Naive B cell (primary cell): ENCODE measurements at places on chromosomes 2 and 18.

- peak; percentile 56 for DNase-seq
These were observed 15.4 kb upstream of the RMC1 start for GRCh38 chr18:23487738-23488570.

GRCh38 chr18:48065601-48065995 lies 135.1 kb upstream of the SMAD2 start:
- no peak for DNase-seq

- no peak for DNase-seq
These were observed 38.8 kb downstream of the G6PC2 start for GRCh38 chr2:168939918-168940317.

- DNase-seq = no peak
These were observed 2.1 kb downstream of the GBX2 start for GRCh38 chr2:236165842-236166795.

GRCh38 chr18:48181857-48182256 lies 227.3 kb downstream of the ZBTB7C start:
- DNase-seq = no peak

- DNase-seq = no peak
These were observed 93.3 kb downstream of the HRH4 start for GRCh38 chr18:24553571-24554285.

DNA sequence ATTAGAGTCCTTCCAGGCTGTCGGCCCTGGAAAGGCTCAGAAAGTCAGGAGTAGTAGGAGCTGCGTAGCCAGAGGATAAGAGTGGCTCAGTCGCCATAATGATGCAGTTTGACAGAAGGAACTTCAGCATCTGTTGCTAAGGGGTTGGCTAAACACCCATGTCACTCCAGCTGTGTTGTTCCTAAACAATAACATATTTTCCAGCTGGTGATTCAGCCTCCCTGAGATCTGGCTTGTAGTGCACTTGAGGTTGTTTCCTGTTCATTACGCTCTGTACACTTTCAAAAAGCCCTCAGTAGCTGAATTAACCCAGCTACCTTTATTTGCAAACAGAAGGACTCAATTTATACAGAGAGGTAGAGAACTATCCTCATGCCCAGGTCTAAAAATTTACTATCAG lies 39.7 kb upstream of the EPAS1 start:
- DNase-seq = no peak

DNA sequence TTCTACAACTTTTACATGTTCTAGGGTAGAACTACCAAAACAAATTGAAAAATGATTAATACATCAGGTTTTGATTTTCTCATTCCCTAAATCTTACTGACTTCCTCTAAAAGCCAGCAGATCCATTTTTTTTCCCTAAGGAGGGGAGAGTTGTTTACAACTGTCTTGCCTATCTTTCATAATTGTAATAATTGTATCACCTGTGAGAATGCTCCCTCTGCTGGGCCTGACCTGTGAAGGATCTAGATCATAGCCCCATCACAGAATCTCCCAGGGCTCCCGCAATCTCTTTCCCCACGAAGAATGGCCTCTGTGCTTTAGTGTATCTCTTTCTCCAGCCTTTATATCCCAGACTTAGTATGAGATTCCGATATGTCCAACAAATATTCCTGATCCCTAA lies 9.1 kb downstream of the LOXL3 start:
- DNase-seq = no peak

GRCh38 chr2:175402571-175402970 lies 221.1 kb upstream of the ATP5MC3 start:
- DNase-seq = no peak

- no peak for DNase-seq
These were observed 1.8 kb upstream of the CDH2 start for GRCh38 chr18:28178720-28179119.

DNA sequence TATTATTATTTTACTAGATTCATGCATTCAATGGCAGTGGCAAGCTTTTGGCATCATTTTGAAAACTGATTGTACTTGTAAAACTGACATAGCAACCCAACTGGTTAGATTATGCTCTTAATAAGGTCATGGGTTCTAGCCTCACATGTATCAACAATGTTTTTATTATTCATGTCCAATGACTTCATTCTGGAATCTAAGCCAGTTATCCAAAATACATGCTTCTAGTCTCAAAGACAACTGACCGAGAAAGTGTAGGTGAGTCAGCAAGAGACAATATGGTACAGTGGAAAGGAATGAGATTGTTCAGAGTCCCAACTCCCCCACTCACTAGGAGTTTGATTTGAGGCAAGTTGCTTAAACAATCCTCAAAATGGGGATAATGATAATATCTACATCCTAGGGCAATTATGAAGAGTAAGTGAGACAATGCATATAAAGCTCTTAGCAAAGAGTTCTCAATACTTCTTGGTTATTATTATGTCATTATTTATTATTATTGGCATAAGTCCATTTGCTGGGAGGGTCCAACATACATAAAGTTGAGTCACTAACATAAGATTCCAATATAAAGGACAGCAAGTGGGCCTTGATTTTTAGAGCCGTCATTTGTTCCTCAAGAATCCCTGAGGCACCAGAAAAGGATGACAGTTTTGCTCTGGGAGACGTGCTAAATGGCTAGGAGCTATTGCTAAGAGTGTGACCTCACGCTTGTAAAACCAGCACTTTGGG lies 99.4 kb downstream of the NEB start:
- DNase-seq = no peak

DNA sequence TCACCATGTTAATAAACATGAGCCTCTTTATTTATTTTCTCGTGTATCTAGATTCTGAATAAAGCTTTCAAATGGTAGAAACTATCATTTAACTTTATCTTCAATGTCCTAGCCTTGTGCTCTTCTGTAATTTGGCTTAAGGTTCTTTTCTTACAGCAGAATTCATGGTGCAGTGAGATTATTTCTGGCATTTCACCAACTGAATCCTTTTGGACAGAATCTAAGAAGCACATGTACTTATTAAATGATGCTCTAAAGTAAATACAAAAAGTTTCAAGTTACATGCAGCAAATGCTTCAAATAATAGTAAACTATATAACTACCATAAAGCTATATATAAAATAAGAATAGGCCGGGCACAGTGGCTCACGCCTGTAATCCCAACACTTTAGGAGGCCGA lies 65.9 kb downstream of the AP1S3 start:
- DNase-seq = no peak

- no peak for DNase-seq
These were observed 18.8 kb upstream of the GPR17 start for GRCh38 chr2:127626917-127627739.

DNA sequence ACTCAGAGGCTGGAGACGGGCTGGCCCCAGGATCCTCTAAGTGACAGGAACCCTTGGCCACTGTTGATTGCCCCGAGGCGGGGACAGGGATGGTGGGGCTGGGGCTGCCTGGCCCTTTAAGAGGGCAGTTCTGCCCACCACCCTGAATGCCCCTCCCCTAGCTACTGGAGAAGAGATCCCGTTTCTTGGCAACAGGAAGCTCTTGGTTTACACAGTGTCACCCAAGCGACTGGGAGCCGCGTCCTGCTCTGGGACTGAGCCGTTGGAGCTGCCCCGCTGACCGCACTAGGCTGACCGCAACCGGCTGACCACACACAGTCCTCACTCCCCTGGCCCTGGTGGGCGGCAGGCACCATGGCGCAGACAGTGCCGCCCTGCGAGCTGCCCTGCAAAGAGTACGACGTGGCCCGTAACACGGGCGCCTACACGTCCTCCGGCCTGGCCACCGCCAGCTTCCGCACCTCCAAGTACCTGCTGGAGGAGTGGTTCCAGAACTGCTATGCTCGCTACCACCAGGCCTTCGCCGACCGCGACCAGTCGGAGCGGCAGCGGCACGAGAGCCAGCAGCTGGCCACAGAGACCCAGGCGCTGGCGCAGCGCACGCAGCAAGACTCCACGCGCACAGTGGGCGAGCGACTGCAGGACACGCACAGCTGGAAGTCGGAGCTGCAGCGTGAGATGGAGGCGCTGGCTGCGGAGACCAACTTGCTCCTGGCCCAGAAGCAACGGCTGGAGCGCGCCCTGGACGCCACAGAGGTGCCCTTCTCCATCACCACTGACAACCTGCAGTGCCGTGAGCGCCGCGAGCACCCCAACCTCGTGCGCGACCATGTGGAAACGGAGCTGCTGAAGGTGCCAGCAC lies at the start of gene TEKT4:
Gene TEKT4 (plus strand): TSS at position 205 of the 862 bp plus-strand sequence. CDS start 150 bp downstream, at position 355.
- no peak for DNase-seq

DNA sequence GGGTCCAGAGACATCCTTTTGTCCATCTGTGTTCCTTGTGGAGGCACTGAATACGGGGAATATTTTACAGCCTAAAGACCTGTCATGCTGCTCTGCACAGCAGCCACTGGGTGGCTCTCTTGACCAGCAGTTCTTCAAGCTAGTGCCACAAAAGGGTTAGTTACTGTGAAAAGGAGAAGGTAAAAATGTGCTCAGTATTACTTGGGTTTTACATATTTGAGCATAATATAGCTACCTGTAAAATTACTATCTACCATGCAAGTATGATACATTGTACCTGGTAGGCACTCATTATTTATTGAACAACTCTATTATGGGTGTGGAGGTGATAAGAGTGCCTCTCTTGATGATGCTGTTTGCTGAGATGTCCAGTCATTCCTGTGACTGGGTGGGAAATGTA lies 23.6 kb downstream of the FZD5 start:
- DNase-seq = peak; percentile 46

- DNase-seq = no peak
These were observed 63.8 kb downstream of the SETBP1 start for GRCh38 chr18:44744161-44745121.

DNA sequence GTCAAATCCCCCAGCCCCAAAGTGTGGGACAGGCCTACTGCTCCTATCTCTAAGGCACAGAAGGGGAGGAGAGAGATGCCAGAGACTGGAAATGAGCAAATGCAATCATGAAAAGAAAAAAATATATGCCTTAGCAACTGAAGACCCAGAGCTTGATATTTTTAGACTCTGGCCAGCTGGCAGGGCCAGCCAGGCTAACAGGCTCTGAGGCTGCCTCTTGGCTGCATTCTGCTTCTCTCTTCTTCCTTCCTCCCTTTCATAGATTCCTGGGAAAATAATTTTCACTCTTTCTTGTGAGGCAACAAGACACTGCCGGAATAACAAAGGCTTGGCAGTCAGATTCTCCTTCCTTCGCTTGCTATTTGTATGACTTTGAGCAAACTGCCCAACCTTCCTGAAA lies 209.1 kb downstream of the RAD51AP2 start:
- no peak for DNase-seq

- peak; percentile 11 for DNase-seq
These were observed 458.6 kb downstream of the FBXO15 start for GRCh38 chr18:73688851-73689711.

DNA sequence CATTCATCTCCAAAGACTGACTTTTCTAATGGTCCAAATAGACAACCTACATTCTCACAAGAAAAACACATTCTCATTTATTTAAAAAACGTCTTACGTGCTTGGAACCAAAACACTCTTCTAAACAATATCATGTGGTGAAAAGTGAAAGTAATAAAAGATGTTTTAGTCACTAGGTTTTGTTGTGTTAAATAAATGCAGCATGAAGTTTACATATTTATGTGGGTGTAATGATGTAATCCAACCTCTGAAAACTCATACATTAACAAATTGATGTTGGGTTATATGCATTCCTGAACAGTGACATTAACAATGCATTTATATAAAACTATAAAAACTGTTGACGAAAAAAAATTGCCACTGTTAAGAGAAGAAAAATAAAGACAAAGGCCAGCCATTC lies 55.1 kb upstream of the ACVR2A start:
- no peak for DNase-seq

- no peak for DNase-seq
These were observed 22.4 kb downstream of the NLRC4 start for GRCh38 chr2:32242331-32242730.

GRCh38 chr2:81979086-81979485 lies 1674.5 kb upstream of the LRRTM1 start:
- no peak for DNase-seq

DNA sequence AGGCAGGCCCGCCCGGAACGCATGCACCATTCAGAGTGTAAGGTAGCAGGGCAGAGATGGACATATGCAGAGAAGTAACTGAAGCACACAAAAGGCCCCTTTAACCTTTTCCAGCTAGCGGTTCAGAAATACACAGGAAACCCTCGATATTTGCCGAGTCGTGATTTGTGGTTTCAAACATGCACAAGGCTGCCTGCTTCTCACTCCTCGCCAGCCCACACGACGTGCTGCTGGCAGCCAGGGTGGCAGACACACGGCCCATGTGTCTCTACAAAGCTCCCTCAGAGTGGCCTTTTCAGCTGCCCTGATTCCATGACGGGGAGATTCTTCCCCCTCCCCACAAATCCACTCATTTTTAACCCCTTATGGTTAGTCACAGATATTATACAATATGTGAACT lies 23.6 kb downstream of the ZBTB7C start:
- DNase-seq = no peak

GRCh38 chr18:68466672-68467071 lies 248.2 kb downstream of the TMX3 start:
- DNase-seq = no peak

DNA sequence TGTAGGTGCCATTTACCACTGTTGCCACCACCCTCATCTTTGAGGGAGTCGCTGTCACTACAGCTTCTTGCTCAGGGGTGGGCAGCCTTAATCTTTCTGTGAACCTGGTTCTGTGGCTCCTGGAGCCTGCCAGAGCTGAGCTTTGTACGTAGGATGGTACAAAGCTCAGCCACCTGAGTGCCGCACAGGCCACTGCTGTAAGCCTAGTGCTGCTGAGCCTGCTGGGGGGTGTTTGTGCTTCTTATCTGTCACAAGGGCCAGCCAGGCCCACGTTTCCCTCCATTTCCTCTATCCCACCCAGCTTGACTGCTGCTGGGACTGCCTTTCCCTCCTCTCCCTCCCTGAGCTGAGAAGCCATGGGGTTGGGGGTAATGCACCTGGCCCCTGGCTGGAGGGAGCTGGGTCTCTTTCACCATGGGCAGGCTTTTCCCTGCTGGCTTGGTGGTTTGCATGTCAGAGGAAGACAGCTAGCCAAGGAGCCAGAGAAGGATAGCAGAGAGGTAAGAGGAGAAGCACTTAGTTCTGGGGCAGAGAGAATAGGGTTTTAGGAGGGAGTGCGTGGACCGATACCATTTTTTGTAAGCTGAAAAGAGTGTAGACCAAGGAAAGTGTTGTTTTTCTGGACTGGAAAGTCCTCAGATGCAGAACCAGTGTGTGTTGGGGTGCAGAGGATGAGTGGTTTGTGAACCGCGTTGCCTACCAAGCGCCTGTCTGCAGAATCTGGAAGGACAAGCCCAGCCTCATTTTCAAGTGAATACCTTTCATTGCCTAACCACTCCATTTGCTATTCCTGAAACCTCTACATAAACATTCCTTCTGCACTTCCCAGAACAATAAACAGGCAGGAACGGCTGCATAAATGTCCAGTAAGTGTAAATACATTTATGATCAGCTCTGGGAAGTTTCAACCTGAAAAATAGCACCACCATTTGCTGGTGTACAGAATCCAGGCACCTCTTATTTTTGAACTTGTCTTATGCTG lies 45.1 kb upstream of the FHL2 start:
- no peak for DNase-seq

GRCh38 chr2:28358668-28359201 lies 33.9 kb upstream of the FOSL2 start:
- DNase-seq = no peak

- DNase-seq = no peak
These were observed 14.4 kb downstream of the FBLN7 start for GRCh38 chr2:112152476-112153178.

GRCh38 chr2:182946958-182947369 lies 80.5 kb upstream of the FRZB start:
- no peak for DNase-seq
